ENCODE measurements at places on chromosomes 5 and 9.

GRCh38 chr5:126805063-126805462, 28.1 kb downstream of the LMNB1 start:
- no peak for DNase-seq

GRCh38 chr5:150147670-150148069, 8.0 kb downstream of the PDGFRB start:
- DNase-seq, result no peak

GRCh38 chr9:72156586-72156985, 7.3 kb downstream of the GDA start:
- DNase-seq, result no peak

GRCh38 chr5:34041247-34041972, 1.6 kb downstream of the C1QTNF3 start:
- DNase-seq, result no peak

DNA sequence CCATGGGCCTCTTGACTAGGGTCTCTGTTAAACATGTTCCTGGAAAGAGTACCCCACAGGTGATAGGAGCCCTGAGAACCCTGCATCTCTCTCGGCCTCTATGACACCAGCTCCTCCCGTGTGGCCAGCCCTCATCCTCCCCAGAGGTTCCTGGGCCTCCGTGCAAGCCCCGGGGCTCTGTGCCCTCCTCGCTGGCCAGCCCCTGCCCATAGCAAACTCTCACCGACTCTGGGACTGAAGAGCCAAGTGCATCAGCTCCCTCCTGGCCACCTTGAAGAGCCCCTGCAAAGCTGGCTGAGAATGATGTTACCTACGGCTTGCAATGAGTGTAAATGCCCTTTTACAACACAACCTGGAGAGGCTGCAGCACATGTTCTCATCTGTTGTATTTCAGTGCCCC, 224.4 kb downstream of the ROR2 start:
- DNase-seq, result no peak

DNA sequence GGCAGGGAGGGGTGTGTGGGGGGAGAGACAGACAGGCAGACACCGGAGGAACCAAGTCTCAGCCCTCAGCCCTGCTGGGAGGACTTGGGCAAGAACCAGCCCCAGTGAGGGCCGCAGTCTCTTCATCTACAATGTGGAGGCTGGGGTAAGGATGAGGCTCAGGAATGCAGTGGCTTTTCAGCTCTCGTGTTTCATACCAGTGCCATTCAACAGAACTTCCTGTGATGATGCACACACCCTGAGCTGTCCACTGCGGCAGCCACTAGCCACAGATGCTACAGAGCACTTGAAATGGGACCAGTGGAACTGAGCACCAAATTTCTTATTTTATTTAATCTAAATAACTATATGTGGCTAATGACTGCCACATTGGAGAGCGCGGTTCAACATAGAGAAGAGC, 10.7 kb downstream of the CAMK2A start:
- no peak for DNase-seq

- DNase-seq, result no peak
Observed at GRCh38 chr5:149432376-149432775, 53.3 kb upstream of the IL17B start.

GRCh38 chr5:156043351-156043750, 283.6 kb upstream of the SGCD start:
- no peak for DNase-seq

GRCh38 chr9:121914604-121915303, 178.4 kb downstream of the TTLL11 start:
- no peak for DNase-seq

DNA sequence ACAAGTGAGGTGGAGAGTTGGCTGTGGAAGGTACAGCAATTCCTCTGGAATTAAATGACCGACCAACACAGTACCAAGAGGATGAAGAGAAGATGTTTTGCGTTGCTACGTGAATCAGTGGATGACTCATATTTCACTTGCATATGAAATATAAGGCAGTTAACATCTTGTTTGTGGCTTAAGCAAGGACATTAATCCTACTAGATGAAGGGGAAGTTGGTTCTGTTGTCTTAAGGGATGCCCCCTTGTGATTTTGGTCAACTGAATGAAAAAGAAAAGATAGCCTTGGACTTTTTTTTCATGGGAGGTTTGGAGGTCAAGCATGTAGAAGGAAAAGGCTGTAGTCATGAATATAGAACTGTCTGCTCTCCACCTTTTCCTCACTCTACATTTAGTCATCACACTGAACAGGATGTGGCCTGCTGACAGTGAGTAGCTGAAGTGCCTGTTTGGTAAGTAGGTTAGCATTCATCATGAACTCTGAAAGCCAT, 33.9 kb downstream of the VLDLR start:
- DNase-seq, result no peak

- DNase-seq, result no peak
Observed at GRCh38 chr9:130741831-130742449, 48.4 kb downstream of the EXOSC2 start.

GRCh38 chr5:74041913-74042312, 415.9 kb downstream of the ARHGEF28 start:
- DNase-seq, result no peak

DNA sequence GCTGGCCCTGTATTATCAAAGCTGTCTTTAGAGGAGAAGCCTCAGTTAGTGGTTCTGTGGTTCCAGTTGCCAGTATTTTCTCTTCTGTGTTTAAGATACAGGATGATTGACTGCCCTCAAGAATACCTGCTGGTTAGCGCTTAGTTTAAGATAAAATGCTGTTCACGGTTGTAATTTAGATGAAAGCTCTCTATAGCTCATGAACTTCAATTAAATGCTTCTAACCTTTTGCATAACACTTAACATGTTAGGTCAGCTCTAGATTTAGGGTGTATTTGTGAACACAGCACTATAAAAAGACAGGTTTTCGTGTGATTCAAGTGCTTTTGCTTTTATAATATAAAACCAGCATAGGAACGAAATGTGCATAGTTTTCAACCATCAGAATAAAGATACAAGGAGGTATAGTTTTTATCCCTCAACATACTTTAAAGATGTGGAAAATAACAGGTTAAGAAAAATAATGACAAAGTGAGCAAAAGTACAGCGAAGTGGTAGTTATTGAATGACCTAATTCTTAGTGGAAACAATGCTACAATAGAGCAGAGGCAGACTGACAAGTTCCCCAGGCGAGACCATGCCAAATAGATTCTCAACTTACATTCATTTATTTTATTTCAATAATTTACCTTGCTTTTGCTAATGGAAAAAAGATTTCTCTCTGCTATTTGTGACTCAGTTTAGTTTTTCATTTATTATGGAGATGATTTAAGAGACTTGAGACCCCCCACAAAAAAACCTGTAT, 602.6 kb upstream of the DMAC1 start:
- peak; percentile 90 for DNase-seq

All from NCI-H187 treated with DMSO at 0.1 percent for 48 hours (cell line).